ENCODE measurements at places on chromosomes 11 and 22.

- DNase-seq: no peak
These were observed 62.7 kb downstream of the SPECC1L start for GRCh38 chr22:24333301-24333700.

GRCh38 chr11:36557991-36558390 lies 9.8 kb upstream of the RAG1 start:
- DNase-seq: no peak

GRCh38 chr22:30312053-30312452 lies 14.7 kb downstream of the TBC1D10A start:
- DNase-seq: no peak

DNA sequence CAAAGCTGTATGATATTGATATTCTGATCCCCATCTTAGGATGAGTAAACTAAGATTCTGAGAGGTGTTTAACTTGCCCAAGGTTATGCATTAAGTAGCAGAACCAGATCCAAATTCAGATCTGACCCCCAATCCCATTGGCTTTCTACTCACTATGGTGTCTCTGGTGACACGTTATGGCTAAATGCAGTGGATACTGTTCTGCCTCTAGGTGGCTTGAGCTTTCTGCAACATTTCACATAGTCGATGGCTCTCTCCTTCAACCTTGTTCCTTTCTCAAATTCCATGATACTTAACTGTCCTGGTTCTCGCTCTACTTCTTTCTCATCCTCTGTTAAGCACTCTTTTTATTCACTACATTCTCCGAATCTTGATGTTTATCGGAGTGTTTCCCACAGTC lies 9.4 kb downstream of the C11orf97 start:
- DNase-seq: no peak

GRCh38 chr11:72295471-72295870 lies 51.5 kb upstream of the PHOX2A start:
- DNase-seq: no peak

DNA sequence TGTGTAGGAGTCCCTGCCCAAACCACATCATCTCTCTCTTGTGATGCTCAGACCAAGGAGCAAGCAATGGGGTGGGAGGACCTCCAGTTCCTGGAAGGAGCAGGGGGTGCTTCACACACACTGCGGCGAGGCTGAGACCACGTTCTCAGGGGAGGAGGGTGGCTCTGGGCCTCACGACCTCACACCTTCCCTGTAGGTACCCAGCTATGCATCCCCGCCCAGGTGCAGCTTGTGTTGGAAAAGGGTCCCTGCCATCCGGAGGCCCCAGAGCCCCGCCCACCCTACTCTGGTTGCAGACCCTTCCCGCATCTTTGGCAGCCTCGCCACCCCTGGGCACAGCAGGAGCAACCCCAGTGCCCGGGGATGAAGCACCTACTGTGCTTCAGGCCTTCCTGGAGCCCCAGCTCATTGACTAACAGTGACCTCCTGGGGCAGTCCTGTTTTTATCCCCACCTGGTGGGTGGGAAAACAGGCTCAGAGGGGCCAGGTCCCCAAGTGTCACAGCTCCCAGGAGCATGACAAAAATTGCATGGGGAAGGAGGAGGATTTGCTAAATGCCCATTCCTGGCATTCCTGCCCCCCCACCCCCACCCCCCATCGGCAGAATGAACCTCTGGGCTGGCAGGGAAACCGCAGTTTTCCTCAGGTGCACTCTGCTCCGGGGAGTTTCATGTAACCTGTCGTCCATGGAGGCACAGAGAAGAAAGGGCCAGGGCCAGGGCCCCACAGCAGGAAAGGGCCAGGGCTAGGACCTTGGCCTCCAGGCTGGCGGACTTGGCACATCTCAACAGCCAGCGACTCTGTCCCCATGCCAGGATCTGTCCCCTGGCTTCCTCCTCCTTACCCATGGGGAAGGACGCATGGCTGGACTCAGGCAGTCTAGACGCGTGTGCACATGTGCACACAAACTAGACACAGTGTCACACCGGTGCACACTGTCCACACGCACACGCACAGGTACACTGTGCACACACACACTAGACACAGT lies 81.0 kb downstream of the IGLL1 start:
- no peak for DNase-seq

All from activated gamma-delta T cell treated with Interleukin-2 at 50 U/mL for 16 hours (primary cell).